Spinal cord (tissue), 10 donors: ENCODE measurements at places on chromosomes 1 and 21.

- no peak for DNase-seq
Measured at GRCh38 chr1:32465578-32465933, 684 bp downstream of the ZBTB8B start.

- peak; percentile 82 for DNase-seq
Measured at GRCh38 chr1:229203030-229203751, 67.7 kb upstream of the RAB4A start.

DNA sequence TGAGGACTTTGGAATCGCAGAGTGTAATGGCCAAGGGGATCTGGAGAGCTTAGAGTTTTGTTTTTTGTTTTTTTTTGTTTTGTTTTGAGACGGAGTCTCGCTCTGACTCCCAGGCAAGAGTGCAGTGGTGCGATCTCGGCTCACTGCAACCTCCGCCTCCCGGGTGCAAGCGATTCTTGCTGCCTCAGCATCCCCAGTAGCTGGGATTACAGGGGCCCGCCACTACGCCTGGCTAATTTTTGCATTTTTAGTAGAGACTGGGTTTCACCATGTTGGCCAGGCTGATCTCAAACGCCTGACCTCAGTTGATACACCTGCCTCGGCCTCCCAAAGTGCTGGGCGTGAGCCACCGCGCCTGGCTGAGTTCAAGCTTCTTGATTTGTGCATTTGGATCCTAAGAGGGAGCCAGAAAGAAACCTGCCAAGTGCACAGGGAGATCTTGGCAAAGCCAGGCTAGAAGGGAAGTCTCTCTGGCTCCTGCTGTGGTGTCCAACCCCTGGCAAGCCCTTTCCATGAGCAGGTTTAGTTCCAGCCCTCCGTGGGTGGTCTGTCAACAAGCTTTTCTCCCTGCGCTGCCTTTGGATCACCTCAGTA is 852 bp downstream of the FAAH start:
- DNase-seq, result peak; percentile 51

DNA sequence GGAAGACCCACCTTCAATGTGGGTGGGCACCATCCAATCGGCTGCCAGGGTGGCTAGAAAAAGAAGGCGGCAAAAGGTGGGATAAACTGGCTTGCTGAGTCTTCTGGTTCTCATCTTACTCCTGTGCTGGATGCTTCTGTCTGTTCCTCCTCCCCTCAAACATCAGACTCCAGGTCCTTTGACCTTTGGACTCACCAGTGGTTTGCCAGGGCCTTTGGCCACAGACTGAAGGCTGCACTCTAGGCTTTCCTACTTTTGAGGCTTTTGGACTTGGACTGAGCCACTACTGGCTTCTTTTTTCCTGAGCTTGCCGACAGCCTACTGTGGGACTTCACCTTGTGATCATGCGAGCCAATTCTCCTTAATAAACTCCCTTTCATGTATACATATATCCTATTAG is 55.9 kb downstream of the VCAM1 start:
- no peak for DNase-seq

- no peak for DNase-seq
Measured at GRCh38 chr1:229756666-229757065, 130.6 kb downstream of the URB2 start.

DNA sequence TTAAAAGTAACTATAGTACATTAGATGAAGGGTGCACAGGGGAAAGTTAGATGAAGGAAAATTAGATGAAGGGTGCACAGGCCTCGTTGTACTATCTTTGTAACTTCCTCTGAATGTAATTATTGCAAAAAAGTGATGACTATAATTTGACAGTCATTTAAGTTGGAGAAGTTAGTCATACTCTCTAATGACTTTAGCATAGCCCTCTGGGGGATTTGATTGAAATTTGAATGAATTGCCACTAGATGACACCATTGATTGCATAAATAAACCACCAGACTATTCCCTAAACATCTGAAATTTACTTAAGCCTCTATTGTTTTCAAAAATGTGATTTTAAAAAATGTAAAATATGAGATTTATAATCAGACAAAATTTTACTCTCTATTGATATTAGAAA is 102.6 kb downstream of the TPR start:
- no peak for DNase-seq

- DNase-seq, result no peak
Measured at GRCh38 chr1:229297746-229298145, 26.8 kb downstream of the RAB4A start.
